ENCODE measurements at places on chromosomes 7 and 10.

DNA sequence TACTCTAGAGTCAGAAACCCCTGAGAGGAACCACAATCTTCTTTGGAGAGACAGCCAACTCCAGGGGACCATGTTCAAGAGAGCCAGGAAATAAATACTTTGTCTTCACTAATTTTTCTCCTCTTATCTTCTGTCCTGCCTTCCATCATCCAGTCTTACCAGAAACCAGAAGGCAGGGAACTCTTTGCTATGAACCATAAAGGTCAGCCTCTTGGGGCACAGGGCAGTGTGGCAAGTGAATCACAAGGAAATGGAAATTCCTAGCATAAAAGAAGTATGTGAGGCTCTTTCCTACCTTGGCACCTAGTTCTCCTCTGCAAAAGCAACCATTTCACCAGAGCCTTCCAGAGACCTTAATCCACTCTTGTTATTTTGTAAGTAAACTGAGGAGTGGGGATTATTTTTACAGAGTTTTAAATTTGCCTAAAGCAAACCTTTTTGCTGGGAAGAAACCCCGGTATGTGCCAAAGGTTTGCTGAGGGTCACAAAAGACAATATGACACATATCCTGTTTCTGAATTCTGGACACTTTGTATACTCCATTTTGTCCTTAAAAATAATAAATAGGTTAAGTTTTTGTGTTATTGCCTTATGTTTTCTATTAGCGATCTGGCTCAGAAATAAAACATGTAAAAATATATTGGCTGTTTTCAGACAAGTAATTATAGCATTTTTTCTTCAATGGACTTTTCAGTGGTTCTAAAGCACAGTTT lies 87.1 kb downstream of the ADAM22 start:
- DNase-seq, result no peak

GRCh38 chr10:89425000-89425399 lies 10.6 kb downstream of the IFIT5 start:
- DNase-seq, result no peak

DNA sequence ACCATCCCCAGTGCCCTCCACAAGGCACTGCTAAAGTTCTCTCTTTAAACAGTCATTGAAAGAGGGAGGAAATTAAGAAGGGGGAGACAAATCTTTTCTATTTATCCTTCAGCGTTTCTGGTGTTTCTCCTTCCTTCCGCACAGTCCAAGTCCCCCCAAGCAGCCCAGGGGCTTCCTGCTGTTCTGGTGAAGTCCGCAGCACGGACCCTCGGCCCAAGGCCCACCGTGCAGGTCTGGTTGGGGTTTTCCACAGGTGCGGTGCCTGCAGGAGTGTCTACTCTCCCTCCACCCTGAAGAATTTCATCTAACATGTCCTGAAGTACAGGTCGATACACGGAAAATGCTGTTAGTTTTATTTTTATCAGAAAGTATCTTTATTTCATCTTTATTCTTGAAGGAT lies 34.1 kb upstream of the KNDC1 start:
- no peak for DNase-seq

GRCh38 chr7:52355053-52355452 lies 680.4 kb upstream of the POM121L12 start:
- no peak for DNase-seq

GRCh38 chr10:117662751-117663540 lies 120.4 kb downstream of the EMX2 start:
- DNase-seq, result no peak

DNA sequence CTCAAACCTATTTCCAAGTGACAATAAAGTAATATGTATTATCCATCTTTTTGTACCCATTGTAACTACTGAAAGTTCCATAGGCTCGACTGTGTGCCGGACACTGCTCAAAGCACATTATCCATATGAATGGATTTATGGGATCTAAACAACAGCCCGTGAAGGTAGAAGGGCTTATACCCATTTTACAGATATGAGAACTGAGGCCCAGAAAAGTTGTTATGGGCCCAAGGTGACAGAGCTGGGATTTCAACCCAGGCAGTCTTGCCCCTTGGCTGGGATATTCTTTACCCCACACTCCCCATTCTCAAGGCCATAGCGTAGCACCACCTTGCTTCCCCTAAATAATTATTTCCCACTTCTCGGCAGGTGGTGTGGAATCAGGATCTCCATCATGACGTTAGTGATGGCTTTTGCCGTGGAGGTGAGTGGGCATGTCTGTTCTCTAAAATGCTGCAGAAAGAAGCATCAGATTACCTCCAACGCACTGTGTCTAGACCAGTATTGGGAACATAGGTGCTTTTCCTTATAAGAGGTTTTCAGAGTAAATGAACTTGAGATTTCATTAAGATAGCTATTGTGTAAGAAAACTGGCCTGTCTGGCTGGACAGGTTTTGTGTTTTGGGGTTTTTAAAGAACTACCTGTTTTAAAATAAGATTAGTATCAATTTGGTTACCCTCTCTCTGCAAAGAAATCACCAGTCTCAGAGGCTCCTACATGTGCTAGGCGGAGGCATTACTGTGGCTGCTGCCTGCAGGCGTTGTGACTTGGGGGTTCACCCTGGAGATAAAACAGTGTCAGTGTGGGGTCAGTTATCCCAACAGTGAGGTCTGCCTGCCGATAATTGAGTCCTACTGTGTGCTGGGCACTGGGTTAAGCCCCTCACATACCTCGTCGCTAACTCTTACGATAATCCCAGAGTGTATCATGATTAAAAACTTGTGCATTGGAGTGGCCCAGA lies 85.1 kb upstream of the SDK1 start:
- no peak for DNase-seq

GRCh38 chr7:27212497-27213432 lies 12.9 kb upstream of the HOXA13 start:
- DNase-seq, result no peak

- no peak for DNase-seq
Observed at GRCh38 chr10:3836222-3836820, 51.3 kb upstream of the KLF6 start.

- no peak for DNase-seq
Observed at GRCh38 chr10:113127261-113127900, 177.3 kb downstream of the TCF7L2 start.

DNA sequence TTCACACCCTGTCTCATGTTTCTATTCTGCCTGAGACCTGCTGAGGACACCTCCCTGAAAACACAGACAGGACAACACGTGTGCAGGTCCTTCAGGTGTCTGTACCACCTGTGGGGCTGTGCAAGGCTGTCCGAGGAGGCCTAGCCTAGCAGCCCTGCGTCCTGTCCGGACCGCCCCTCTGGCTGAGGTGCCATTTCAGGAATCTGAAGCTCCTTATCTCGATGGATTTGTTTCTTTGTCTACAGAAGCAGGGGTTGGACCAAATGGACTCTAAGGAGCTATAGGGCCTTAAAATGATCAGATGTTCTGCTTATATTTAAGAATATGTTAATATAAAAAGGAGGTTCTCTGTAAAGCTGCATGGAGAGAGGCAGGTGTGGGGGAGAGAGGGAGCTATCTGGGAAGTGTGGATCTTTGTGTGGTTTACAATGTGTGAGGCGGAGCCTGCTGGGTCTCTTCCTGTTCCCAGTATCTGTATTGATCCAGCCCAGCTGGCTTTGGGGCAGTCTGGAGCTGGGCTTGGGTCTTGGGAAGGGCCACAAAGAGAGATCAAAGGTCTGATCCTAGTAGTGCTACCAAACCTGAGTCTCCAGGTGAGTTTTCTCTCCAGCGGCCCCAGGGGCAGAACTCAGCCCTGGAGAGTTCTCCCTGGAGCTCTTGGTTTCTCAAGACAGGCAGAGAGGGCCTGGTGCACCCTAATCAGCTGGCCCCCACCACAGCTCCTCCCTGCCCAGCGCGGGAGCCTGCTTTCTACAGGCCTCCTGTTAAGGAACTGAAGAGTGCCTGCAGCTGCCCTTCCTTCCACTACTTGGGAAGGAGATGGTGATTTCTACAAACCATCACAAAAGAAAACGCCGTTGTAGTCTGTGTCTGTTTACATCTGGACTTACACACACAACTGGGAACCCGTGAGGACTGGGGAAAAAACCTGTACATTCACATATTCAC lies 3.4 kb upstream of the MNX1 start:
- DNase-seq, result no peak
